SW 1271 (cell line): ENCODE measurements at places on chromosomes 13 and 19.

DNA sequence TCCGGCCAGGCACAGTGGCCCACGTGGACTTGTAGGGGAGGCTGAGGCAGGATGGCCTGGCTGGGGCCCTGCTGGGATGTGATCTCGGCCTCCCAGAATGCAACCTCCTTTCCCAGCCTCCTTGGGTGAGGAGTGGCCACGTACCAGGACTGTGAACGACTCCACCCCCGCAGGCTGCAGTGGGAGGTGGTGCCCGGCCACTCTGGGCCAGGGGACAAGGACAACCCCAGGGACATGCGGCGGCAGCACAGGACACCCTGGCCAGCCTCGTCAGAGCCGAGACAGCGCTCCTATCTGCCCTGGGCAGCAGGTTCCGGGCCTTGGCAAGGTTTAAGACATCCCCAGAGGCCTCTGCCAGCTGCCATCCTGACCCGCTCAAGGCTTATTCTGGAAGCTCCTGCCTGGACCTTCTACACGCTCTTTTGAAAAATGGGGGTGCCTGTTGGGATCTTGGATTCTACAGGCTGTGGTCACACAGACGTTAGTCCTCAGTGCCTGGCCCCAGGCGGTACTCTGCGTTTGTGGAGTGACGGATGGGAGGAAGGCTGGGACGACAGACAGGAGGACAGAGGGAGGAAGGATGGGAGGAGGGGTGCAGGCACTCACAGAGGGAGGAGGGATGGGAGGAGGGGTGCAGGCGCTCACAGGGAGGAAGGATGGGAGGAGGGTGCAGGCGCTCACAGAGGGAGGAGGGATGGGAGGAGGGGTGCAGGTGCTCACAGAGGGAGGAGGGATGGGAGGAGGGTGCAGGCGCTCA lies 19.9 kb upstream of the CACTIN start:
- no peak for DNase-seq

DNA sequence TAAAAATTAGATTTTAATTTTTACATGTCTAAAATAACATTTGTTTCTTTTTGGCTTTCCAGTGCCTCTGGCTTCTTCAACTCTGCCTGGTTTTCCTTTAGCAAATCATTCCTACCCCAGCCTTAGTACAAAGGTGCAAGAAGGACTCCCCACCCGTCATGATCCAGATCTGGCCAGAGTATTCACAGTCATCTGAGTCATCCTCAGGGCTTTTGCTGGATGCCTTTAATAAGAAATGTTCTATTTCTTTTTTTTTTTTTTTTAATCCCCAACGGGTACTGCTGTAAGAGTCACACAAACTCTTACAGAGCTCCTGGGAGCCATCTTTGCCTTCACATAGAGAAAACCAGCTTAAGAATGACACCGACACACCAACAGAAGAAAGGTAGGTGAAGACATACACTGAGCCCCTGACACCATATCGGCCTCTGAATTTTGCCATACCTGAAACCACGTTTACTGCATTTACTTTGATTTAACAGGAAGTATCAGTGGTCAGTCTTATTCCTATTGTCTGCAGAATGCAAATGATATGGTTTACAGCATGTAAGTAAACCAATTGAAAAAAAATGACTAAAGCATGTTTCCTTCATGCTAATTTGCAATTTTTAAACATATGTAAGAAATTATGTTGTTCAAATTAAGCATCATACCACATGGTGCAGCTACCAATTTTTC lies 184.4 kb downstream of the NALCN start:
- no peak for DNase-seq

GRCh38 chr13:42279080-42279479 lies 7.1 kb downstream of the AKAP11 start:
- DNase-seq, result no peak

- DNase-seq, result peak; percentile 74
These were observed 67.4 kb downstream of the STK24 start for GRCh38 chr13:98509271-98510155.

DNA sequence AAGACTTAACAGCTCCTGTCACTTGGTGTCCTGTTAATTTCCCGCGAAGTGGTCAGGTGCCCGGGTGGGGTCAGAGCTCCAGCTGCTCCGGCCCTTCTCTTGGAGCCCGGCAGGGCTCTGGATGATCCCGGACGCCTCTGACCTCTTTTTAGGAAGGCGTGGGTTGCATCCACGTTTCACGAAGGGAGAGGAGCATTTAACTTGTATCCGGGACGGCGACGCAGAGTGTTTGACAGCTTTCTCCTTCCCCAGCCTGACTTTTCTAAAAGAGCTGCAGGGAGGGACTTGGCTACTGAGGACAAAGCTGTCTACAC lies 656 bp downstream of the ZNF155 start:
- no peak for DNase-seq

- no peak for DNase-seq
These were observed 140.5 kb downstream of the STK24 start for GRCh38 chr13:98436233-98436910.

DNA sequence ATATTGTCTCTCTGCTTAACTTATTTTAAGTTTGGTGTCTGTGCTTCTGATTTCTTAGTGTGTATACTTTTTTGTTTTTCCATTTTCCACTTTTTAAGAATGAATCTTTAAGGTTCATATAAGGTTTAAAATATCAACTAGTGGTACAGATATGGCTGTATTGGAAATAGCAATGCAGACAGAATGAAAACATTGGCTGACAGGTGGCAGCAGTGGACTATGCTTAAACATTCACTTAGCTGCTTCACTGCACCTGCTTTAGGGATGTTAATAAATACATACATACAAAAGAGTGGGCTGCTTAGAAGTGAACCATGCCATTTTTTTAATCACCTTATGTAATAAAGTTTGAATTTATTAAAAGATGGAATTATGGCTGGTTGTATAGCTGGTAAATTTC lies 27.3 kb downstream of the TM9SF2 start:
- DNase-seq, result no peak
